Activated CD8-positive, alpha-beta memory T cell treated with anti-CD3 and anti-CD28 coated beads for 4 hours (primary cell): ENCODE measurements at places on chromosomes 2 and 18.

GRCh38 chr2:42742740-42743658 is 20.9 kb downstream of the OXER1 start:
- DNase-seq, result no peak

DNA sequence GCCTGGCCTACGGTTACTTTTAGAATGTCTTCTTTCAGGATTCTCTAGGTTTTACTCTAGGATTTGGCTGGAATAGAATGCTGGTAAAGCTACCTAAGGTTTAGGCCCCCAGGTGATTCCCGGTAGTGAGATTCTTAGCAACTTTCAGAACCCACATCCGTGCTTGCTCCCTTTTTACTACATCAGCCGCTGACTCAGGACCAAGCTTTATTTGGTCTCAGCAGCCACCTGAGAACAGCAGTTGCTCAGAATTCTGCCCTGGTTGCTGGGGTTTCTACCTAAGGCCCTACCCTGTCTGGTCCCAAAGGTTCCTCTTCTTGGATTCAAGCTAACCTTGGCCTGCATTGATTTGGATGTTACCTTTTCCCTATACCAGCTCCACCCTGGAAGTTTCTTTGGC is 36.1 kb upstream of the NDUFV2 start:
- no peak for DNase-seq

GRCh38 chr2:236825989-236826510 is 256.4 kb downstream of the ACKR3 start:
- no peak for DNase-seq

- DNase-seq, result no peak
These were observed 50.6 kb upstream of the EML6 start for GRCh38 chr2:54672590-54673456.

GRCh38 chr2:10839813-10840212 is 27.2 kb upstream of the PDIA6 start:
- DNase-seq, result no peak
